ENCODE measurements at places on chromosomes 2 and 18. TPM values are rescaled to one million over a fixed set of nuclear protein-coding genes. Genes with fewer than 3 reads are reported as not detected.

Gene SPDYA
- 0.79 TPM for total RNA-seq

Gene CROCC2
- total RNA-seq: not detected

Gene FOXI3
- not detected for total RNA-seq

Gene CDKL4
- total RNA-seq: 0.59 TPM

Gene CDC42EP3
- 35.3 TPM for total RNA-seq

Gene PLB1
- 0.46 TPM for total RNA-seq

Gene TOGARAM2
- not detected for total RNA-seq

Gene CACNB4
- 0.13 TPM for total RNA-seq

Gene C18orf54
- 14.8 TPM for total RNA-seq

Gene SMC6
- total RNA-seq: 36.2 TPM

Gene OTOS
- not detected for total RNA-seq

Gene CSRNP3
- not detected for total RNA-seq

Gene CNRIP1
- 40.0 TPM for total RNA-seq

Gene CLEC4F
- total RNA-seq: not detected

Gene UGT1A8
- not detected for total RNA-seq

Gene ACTR3
- 317 TPM for total RNA-seq

Gene CPLX4
- total RNA-seq: not detected

Gene RSAD2
- 0.66 TPM for total RNA-seq

Gene DNAJC5G
- not detected for total RNA-seq

GRCh38 chr2:172516299-172516698 is 39.6 kb upstream of the PDK1 start:
- no peak for DNase-seq

GRCh38 chr2:84999553-84999955 is 28.6 kb downstream of the KCMF1 start:
- no peak for DNase-seq

- DNase-seq: no peak
Observed at GRCh38 chr2:88711289-88711688, 19.8 kb downstream of the RPIA start.

GRCh38 chr18:75828379-75828778 is 400.9 kb upstream of the SMIM21 start:
- DNase-seq: no peak

DNA sequence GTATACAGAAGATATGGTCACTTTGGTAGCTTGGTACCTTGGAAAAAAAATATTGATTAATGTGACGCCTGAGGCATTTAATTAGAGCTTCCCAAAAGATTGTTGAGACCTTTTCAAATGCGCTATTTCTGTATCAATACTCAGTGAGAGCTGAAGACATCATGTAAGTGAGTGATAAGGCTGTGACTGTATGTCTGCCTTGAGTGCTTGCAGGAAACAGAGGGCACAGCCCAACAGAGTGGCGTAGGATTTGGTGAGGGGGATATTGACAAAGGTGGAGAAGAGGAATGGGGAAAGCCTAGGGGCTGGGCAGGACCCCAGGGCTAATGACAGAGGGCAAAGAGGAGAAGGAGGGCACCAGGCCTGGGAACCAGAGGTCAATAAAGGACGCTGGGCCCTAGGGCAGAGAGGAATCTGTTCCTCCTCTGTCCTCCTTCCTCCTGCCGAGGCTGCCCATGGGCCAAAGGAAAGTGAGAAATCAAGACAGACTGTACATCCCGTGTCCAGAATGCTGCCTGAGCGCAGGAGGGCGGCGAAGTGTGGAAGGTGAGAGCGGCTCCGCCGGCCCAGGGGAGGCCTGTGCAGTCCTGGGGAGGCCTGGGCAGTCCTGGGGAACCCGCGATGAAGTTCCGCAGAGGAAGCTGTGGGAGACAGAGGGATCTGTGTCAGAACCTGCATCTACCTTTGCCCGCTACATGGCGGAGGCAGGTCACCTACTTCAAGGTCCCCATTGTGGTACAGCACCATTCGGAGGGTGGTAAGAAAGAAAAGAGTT is 228.6 kb upstream of the PIEZO2 start:
- no peak for DNase-seq

- DNase-seq: no peak
Observed at GRCh38 chr2:147469471-147469870, 375.4 kb upstream of the ACVR2A start.

GRCh38 chr2:46227674-46228289 is 69.4 kb upstream of the EPAS1 start:
- no peak for DNase-seq

- no peak for DNase-seq
Observed at GRCh38 chr18:2979129-2979528, 33.8 kb downstream of the LPIN2 start.

- no peak for DNase-seq
Observed at GRCh38 chr2:7795778-7796563, 878.8 kb downstream of the RNF144A start.

DNA sequence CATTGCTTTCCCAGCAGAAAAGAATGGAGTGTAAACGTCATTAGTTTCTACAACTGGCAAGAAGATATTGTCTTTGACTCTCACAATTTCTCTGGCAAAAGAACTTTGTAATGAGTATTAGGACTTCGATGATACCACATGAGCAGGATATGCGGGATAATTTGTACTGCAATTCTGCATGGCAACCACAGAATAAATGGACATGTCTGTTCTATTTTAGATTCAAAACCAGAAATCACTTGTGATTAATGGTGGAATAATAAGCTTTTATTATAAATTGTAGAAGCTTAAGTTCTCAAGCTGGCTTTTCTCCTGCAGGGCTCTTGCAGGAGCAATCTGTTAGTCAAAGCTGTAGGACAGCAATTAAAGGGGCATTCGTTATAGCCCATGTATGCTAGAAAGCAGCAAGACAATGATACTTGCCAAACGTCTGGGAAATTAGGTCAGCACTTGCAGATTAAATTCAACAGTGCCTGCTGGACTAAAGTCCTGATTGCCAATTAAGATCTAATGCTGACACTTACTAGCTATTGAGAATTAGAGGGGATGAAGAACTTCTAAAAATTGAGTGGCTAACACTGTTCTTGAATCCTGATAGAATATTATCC is 177.9 kb downstream of the PTH2R start:
- no peak for DNase-seq

DNA sequence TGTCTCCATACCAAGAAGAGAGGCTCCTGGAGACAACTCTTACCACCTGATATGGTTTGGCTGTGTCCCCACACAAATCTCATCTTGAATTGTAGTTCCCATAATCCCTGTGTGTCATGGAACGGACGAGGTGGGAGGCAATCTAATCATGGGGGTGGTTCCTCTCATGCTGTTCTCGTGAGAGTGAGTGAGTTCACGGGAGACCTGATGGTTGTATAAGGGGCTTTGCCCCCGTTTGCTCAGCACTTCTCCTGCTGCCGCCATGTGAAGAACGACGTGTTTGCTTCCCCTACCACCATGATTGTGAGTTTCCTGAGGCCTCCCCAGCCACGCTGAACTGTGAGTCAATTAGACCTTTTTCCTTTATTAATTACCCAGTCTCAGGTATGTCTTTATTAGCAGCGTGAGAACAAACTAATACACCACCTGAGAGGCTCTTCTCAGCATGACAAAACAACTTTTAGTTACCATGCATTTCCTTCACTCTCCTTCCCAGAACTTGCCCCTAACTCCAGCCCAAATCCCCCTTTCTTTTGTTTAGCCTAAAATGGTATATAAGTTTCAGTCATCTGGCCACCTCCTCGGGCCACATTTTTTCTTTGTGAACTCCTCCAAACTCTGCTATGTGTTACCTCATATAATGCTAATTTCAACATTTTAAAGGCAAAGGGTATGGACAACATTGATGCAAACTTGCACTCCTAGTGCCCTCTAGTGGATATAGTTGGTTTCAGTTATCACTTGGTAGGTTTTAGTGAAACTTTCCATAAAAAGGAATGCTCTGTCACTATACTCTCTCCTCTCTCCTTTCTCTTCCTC is 58.6 kb upstream of the SLC25A52 start:
- no peak for DNase-seq

DNA sequence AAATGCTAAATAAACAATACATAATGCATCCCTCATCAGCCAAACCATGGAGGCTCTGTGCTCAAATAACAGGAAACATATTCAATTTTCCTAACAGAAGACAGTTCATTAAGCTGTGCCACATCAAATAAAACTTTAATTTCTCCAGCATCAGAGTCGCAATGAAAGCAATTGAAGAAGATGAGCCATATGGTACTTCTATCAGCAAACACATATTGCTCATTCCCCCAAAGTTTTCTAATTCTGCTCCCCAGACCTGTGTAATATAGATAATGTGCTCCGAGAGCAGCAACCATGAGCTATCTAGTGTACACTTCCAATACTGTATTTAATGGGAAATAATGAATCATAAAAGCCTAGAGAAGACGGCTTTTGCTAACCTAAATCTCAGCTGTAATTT is 263.2 kb downstream of the MEIS1 start:
- DNase-seq: no peak

- DNase-seq: no peak
Observed at GRCh38 chr2:211688196-211688595, 850.4 kb downstream of the ERBB4 start.

GRCh38 chr2:63977904-63978303 is 41.3 kb downstream of the VPS54 start:
- no peak for DNase-seq

DNA sequence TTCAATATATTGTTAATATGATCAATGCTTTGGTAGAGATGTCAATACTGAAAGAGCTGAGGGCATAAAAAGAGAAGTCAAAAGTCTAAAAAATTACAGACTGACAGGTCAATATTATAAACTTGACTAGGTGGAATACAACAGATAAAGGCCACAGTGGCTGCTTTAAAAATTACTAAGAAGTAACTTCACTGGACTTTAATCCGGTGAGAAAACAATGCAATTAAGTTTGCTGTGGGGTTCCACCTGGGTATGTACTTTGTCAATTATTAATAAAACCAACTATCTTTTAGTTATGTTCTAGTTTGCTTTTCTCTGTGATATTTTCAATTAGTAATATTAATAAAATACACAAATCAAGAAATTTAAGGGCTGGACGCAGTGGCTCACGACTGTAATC is 44.7 kb downstream of the RAPH1 start:
- DNase-seq: no peak

DNA sequence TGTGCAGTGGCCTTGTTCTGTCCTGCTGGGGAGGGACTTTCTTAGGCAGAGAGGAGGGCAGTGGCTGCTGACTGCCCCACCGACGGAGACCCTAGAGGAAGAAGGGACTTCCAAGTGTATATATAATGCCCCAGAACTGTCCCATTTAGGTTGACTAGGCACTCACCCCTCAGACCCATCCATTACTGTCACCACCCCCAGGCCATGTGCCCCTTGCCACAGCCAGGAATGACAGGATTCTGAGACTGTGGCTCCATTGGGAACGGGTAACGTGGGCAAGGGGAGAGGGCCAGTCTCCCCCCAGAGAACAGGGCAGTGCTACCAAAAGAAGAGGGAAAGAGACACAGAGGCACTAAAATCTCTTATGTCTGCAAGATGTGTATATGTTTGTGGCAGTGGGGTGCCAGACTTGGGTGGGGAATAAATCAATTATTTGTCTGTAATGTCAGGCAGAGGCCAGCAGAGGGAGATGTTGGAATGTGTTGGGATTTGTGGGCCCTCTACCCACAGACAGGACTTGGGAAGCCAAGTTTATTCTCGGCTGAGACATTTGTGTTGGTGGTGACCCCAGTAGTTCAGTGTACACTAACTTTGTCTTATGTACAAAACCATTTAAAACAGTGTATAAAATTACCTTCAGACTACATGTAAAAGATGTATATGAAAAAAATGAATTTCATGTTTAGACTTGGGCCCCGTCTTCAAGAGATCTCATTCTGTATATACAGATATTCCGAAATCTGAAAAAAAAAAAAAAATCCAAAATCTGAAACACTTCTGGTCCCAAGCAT is 24.0 kb upstream of the TMEM37 start:
- DNase-seq: peak; percentile 32

DNA sequence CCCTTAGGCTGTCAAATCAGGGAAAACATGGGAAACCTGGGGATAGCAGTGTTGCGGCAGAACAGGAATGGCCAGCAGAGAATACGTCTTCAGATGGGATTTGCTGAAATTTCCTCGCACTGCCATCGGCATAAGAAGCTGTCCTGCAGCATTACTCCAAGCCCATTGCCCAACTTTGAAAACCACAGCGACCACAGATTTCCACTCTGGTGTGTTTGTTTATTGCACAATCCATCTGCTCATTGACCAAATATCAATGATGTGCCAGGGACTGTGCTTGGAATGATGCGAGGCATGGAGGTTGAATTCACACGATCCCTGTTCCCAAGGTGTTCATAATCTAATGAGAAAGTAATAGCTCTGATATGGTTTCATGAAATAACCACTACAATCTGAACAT is 383.3 kb upstream of the MYT1L start:
- DNase-seq: no peak

DNA sequence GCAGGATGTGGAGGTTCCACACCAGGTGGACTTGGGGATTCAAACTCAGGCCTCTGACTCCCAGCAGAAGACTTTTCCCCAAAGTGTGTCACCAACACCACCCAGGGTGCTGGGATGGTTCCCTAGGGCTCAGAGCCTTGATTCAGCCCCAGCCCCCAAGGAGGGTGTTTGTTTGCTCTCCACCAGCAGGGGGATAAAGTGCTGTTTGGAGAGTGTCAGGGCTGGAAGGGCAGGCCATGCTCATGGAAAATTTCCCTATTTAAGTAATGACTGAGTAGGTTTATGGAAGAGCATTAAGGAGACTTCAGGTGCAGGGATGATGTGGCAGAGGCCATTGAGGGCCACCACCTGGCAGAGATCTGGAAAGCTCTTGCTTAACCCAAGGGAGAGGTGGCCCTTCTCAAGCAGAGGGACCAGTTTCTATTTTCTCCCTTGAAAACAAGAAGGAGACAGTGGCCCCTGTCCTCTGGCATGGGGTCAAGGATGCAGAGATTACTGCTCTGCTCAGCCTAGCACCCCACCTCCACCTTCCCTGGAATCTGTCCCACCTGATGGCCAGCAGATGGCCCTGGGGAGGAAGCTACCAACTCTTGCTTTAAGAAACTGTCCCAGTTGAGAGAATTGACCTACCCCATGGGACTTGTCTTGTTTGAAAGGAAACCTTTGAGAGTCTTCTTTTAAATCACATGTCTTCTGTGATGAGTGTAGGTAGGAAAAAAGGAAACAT is 122.1 kb downstream of the ACOXL start:
- no peak for DNase-seq

GRCh38 chr2:57050007-57050406 is 866.2 kb downstream of the CCDC85A start:
- DNase-seq: no peak

DNA sequence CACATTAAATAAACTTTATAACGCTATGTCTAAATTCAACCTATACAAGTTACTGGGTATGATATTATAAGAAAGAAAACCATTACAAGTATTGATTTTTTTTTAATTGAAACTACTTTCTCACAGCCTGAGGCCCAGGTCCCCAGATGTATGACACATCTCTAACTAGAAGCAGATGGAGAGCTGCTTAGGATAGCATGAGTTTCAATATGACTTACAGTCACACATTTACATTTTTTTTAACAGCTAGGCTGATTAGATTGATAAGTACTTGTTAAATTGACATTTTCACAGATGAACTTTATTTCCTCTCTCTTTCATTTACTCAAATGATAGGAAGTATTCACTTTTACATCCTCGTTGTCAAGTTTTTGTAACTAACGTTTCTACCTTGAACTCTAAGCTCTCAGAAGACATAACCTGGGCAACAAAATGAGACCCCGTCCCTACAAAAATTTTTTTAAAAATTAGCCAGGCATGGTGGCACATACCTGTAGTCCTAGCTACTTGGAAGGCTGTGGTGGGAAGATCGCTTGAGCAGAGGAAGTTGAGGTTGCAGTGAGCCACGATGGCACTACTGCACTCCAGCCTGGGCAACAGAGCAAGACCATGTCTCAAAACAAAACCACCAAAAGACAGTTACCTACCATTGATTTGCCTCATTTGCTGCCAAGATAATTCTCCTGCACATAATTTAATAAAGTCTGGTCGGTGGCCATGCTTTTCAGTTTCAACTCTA is 52.4 kb downstream of the STK39 start:
- no peak for DNase-seq
